Muscle of leg (tissue), 16 donors: ENCODE measurements at places on chromosomes 11 and 22. TPM values are rescaled to one million over a fixed set of nuclear protein-coding genes. Genes with fewer than 3 reads are reported as not detected.

DNA sequence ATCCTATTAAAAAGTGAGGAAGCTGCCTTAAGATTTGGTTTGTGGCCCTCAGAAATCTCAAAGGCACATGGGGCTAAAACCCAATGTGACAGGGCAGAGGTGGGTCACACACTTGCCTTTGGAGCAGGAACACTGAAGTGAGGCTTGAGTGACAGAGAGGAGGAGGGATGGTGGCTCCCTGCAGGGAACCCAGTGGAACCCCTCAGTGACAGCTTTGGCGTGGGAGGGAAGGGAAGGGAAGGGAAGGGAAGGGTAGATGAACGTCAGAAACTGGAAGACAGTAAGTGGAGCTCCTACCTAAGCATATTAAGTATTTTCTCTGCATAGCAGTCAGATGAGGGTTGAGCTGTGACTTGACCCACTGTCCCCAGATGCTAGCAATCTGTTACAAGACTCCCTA is 68.5 kb downstream of the TMPRSS5 start:
- no peak for DNase-seq

- no peak for DNase-seq
Observed at GRCh38 chr11:13386567-13386966, 76.5 kb downstream of the BTBD10 start.

DNA sequence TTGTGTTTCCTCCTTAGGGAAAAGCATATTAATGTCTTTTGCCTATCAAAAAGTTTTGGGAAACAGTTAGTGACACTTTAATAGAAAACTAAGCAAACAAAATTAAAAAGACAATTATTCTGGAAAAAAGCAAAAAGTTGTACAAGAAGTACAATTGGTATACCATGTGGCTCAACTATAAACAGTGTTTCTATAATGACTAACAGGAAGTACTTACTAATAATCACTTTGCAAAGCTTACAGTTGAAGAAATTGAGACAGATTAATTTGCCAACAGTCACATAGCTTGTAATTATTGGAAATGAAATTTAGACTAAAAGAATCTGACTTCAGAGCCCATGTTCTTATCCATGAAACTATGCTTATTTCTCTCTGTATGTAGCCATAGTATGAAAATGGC is 24.7 kb downstream of the PPME1 start:
- DNase-seq: no peak

- no peak for DNase-seq
Observed at GRCh38 chr11:977830-978720, 52.4 kb downstream of the AP2A2 start.

Gene NPAS4
- 0.27 TPM for total RNA-seq

Gene IL17REL
- total RNA-seq: not detected

Gene KRTAP5-2
- total RNA-seq: not detected

GRCh38 chr22:34973926-34974325 is 92.0 kb upstream of the ISX start:
- DNase-seq: peak; percentile 46

Gene CDC42EP2
- total RNA-seq: 20.8 TPM

Gene KIRREL3
- total RNA-seq: 0.27 TPM

DNA sequence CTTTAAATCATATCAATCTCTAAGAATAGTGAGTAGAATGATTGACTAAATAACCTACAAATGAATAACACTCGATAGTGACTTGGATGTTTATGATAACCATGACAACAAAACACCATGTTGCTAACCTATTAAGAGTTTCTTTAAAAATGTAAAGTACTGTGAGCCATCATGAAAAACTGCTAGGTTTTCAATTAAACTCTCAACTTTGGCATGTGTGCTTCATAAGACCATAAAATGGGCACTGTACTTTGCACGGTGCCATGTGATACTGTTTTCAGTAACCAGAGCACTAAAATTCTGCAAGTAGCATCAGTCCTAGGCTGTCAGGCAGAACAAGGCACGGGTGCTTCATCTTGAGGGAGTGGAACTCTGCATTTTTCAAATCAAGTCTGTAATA is 96.2 kb upstream of the TRIM77 start:
- DNase-seq: peak; percentile 21

Gene TAF1D
- total RNA-seq: 104 TPM

GRCh38 chr11:56817661-56818060 is 69.2 kb upstream of the OR9G4 start:
- no peak for DNase-seq

GRCh38 chr11:117232092-117232878 is at the start of gene RNF214:
Gene RNF214, plus strand, starts transcription at chr11:117232671. Its CDS starts 1,602 bp downstream, at chr11:117234273.
- DNase-seq: peak; percentile 92

GRCh38 chr11:17496406-17496805 is 19.8 kb upstream of the ABCC8 start:
- DNase-seq: peak; percentile 80

Gene LUZP2
- total RNA-seq: 3.6 TPM

DNA sequence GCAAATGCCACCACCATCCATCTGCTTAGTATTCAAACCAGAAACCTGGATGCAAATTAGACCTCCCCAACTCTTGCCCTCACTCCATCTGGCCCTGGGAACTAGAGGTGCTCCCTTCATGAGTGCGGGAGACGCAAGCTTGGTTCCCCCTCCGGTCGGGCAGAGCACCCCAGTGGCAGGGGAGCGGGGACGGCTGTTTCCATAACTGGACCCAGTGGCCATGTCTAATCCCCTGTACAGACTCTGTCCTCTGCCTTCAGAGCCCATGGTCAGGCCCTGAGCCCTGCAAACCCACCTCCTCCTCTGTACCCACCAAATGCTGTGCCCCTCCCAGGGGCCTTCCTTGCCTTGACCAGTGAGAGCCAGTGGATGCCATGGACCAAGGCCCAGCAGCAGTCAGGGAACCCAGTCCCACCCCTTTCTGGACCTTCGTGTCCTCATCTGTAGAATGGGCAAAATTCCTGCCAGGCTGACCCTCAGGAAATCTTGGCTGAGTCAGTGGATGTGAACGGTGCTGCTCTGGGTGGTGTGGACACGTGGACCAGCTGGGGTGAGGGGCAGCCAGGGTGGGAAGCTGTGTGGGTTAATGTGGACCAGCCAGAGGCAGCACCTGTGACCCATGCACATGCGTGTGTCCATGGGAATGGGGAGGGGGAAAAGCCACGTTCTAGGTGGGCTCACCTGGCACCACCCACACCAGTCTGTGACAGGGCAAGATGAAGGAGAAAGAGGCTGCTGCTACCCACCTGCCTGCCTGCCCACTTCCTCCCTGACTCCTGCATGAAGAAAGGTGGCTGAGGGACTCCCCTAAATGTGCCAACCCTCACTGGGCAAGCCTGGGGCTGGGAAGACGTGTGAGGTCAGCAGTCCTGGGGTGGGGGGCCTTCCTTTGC is 72.8 kb downstream of the LRRC32 start:
- no peak for DNase-seq

DNA sequence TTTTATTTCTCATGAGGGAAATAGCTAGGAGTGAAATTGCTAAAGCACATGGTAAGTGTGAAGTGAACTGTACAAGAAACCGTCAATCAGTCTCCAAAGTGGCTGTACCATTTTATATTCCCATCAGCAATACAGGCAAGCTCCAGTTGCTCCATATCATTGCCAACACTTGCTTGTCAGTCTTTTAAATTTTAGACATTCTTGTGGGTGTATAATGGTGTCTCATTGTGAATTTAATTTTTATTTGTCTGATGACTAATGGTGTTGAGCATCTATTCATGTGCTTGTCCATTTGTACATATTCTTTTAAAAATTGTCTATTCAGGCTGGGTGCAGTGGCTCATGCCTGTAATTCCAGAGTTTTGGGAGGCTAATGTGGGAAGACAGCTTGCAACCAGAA is 34.1 kb upstream of the SMCO4 start:
- no peak for DNase-seq

Gene PMM1
- total RNA-seq: 9.7 TPM

DNA sequence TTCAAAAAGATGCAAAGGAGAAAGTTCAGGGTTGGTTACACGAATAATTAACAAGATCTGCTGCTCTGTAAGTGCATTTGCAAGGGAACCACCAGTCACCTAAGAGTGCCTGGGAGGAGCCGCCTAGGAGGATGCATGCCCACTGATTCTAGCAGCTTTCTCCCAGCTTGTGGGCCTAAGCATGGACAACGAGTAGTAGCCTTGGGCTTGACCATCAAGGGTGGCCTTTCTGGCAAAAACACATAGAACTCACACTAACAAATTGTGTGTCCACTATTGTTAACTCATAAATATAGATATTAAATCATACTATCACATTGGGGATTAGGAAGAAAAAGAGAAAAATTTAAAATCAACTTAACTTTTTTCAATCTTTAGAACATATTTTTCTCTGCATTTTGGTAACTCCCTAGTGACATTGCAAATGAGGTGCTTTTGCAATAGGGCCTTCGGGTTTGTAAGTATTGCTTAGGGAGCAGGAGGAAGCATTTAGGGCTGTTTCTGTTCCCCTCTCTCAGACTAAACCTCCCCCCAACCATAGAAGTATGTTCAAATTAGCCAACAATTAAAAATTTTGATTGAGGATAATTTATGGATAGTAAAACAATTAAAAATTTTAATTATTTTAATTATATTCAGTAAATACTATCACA is 57.3 kb upstream of the CEP295 start:
- DNase-seq: no peak

Gene C11orf16
- not detected for total RNA-seq

Gene NADSYN1
- total RNA-seq: 19.6 TPM

- no peak for DNase-seq
Observed at GRCh38 chr11:104422324-104422944, 258.5 kb upstream of the PDGFD start.

DNA sequence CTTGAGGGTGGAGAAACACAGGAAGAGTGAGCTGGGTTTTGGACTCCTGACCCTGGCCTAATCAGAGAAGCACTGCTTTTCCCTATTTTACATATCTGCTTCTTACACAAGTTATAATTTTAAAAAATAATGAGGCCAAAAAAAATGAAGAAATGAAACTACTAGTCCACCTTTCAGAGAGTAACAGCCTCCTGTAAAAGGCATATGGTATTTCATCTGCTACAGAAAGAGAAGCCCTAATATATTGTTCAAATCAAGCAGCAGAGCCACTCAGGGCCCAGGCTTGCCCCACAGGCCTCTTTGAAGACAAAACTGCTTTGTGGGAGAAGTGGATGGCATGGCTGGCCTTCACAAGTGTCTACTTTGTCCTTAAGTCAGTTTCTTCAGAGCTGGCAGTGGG is 10.0 kb downstream of the DIXDC1 start:
- no peak for DNase-seq
